ENCODE measurements at places on chromosomes 6 and 20.

GRCh38 chr20:41697861-41698559 is 79.8 kb upstream of the CHD6 start:
- no peak for DNase-seq

- peak; percentile 13 for DNase-seq
Measured at GRCh38 chr20:3156811-3157619, 2.6 kb downstream of the FASTKD5 start.

DNA sequence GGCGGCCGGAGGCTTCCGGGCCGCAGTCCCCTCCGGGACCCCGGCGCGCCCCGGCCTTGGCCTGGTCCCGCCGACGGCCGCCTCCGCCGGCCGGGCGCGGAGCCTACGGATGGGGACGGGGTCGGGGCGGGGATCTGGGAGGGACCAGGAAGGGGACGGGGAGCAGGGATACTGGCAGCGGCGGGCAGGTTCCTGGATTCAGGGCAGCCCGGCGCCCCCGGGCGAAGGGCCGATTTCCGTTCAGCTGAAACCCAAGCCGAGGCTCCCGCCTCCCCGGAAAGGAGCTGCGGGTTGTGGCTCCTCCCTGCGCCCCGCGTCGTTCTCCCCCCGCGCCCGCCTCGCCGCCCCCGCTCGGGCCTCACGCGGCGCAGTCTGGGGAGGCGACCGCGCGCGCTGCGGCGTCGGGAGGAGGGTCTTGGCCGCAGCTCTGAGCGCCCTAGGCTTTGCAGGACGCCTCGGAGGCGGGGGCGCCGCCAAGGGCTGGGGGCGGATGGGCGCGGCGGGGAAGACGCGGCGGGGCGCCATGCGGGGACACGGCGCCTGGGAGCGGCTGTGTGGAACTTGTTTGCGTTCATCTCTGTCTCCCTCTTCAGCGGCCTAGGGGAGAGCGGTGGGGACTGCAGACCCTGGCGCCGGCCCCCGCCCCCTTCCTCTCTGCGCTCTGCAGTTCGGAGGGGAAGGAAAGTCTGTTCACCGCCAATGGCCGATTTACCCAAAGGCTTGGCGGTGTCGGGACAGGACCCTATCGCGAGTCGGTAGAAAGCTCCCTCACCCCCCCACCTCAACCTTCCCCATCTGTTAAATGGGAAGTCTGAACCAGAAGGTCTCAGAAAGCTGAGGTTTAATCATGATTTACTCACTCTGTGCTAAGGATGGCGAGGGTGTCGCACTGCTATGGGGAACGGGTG is 22.7 kb upstream of the TMEM181 start:
- peak; percentile 30 for DNase-seq

GRCh38 chr6:168951217-168951616 is 302.4 kb downstream of the THBS2 start:
- no peak for DNase-seq

GRCh38 chr6:6683969-6684833 is 95.7 kb downstream of the LY86 start:
- DNase-seq: peak; percentile 51

GRCh38 chr20:37984018-37984785 is 49.1 kb downstream of the TTI1 start:
- DNase-seq: no peak

- DNase-seq: no peak
Measured at GRCh38 chr6:56725254-56725653, 82.6 kb upstream of the DST start.

DNA sequence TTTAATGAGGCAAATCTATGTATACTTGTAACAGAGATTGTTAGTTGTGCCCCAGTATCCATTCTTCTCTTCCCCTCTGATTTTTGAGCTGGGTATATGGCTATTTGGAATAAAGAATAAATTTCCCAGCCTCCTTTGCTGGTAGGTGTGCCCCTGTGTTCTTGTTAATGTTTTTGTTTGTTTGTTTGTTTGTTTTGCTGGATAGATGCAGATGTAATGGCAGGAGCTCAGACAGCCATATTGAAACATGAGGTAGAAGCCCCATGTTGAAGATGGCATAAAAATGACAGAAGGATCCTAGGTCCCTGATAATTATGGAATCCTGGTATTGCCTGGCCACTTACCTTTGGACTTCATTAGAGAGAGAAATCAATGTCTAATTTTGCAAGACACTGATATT is 19.9 kb upstream of the FKBP5 start:
- no peak for DNase-seq

DNA sequence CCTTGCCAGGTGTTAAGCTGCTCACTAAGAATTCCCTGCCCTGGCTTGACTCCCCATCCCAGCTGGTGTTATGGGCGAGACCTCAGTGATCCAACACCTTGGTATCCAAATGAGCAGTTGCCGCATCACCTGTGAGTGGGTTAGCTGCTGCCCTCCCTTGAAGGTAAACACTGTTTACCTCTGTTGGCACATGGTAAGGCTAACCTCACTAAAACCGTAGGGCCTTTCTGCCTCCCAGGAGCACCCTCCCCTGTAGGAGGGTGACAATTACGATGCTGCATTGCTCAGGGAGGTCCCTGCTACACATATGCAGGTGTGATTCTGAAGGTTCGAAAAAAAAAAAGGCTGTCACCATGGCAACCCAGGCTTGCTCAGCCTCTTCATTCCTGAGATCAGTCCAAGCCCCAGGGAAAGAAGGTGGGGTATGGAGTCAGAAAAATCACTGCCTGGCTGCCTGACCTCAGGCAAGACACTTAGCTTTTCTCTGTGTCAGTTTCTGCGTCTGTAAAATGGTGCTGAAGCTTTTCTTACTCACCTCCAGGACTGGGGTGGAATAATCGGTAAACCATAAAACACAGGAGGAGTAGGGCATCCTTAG is 19.5 kb downstream of the PNPLA1 start:
- no peak for DNase-seq

DNA sequence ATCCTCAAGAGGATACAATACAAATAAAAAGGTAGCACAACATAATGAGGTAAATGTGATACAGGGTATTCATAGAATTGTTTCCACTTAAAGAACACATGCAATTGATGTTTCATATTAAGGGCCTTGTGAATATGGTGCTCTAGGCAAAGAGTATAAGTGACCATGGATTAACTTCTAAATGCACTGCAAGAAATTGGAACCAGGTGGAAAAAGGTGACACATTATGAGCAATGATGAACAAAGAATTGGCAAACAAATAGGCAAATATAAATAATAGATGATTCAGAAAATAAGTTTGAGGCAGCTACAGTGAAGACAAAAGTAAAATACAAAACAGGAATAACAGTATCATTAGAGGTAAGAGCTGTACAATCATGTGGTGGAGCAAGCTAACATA is 192.0 kb downstream of the GRIK2 start:
- DNase-seq: no peak

GRCh38 chr6:131782764-131783163 is 25.1 kb upstream of the ENPP1 start:
- no peak for DNase-seq

DNA sequence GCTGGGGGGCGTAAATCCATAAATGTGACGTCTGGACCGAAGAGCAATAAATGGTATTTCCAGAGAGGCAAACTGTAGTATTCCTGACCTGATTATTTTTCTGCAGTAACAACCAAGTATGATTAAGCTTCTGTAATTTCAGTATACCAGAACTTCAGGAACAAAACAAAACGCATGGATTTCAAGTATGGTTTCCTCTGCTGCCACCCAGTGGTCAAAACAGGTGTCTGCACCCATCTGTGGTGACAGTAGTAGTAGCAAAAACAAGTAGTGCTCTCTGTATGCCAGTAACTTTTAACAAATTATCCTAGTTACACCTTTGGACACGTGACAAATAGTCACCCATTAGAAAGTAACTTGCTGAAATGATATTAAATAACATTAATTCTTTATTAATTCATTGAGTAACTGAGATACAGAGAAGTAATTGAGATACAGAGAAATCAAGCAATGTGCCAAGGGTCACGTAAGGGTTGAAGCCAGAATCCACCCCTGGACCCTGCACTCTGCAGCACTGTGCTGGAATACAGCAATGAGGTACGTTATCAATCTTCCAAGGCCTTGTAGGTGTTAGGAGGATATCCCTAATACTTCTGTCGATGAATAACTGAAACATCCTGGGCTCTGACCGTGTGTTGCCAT is 7.9 kb downstream of the CALHM4 start:
- DNase-seq: peak; percentile 34
